ENCODE measurements at places on chromosomes 16 and 17.

GRCh38 chr17:76272541-76273444 is 7.6 kb downstream of the UBALD2 start:
- no peak for DNase-seq

- DNase-seq = no peak
These were observed 30.9 kb downstream of the LRRC36 start for GRCh38 chr16:67357561-67357960.

DNA sequence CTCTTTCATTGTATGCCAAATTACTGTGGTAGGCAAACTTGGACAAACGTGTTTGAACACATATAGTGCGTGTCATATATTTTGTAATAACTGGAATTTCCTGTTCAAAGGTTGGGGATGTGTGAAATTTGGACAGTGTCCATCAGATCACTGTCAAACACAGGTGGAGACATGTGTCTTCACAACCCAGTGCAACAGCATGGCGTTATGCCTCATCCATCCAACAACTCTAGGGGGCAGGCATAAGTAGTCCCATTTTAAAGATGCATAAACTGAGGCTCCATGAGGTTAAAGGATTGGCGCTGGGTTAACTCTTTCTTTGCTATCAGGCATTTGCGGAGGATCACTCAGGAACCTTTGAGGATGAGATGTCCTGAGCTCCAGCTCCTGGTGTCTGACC is 103.7 kb downstream of the RBFOX1 start:
- no peak for DNase-seq

GRCh38 chr16:12350945-12351344 is 374.4 kb downstream of the SNX29 start:
- no peak for DNase-seq

DNA sequence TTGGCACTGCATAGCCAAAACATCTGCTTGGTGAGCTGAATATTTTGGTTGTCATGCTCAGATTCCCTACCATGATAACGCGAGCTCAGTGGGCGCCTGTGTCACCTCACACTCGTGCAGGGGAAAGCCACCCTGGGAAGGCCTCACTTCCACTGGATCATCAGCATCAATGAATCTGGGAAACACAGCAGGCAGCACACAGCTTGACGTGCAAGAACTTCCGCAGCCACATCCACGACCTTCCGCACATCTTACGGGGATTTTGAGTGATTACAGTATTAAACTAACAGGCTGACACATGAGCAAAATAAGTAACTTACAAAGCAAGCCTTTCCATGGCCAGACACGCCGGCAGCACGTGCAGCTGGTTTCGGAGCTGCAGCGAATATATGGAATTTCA is 54.7 kb upstream of the FOXF1 start:
- no peak for DNase-seq

DNA sequence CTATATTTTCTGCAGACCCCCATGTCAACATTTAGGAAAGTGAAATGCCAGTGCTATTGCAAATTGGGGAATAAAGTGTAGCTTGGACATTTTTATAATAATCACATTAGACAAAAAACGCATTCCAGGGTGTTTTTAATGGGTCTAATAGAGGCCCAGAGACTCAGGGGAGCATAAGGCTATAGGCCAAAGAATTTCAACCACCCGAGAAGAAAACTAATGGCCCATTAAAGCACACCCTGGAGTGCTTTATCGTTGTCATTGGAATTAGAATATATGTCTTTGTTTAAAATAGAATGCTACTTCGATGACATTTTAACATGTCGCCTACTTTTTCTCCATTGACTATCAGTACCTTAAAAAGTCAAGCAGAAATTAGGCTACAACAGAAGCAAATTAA is 414.1 kb upstream of the CDH8 start:
- DNase-seq = no peak

- no peak for DNase-seq
These were observed 107.1 kb downstream of the VPS53 start for GRCh38 chr17:607361-608147.

- DNase-seq = no peak
These were observed 682.1 kb upstream of the SOX9 start for GRCh38 chr17:71438631-71439146.

DNA sequence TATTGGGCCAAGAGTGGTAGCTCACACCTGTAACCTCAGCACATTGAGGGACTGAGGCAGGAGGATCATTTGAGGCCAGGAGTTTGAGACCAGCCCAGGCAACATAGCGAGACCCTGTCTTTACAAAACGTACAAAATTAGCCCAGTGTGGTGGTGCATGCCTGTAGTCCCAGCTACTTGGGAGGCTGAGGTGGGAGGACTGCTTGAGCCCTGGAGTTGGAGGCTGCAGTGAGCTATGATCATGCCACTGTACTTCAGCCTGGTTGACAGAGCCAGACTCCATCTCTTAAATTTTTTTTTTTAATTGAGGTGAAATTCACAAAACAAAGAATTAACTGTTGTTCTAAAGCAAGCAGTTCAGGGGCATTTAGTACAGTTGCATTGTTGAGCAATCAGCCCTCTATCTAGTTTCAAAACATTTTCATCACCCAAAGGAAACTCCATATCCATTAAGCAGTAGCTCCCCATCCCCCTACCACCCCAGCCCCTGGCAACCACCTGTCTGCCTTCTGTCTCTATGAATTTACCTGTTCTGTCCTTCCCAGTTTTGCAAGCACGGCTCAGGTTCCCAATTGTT is 15.6 kb downstream of the SNX29 start:
- no peak for DNase-seq

- DNase-seq = no peak
These were observed 27.4 kb downstream of the USP43 start for GRCh38 chr17:9672691-9673090.

- DNase-seq = no peak
These were observed 259.4 kb upstream of the IRX3 start for GRCh38 chr16:54545854-54546511.

DNA sequence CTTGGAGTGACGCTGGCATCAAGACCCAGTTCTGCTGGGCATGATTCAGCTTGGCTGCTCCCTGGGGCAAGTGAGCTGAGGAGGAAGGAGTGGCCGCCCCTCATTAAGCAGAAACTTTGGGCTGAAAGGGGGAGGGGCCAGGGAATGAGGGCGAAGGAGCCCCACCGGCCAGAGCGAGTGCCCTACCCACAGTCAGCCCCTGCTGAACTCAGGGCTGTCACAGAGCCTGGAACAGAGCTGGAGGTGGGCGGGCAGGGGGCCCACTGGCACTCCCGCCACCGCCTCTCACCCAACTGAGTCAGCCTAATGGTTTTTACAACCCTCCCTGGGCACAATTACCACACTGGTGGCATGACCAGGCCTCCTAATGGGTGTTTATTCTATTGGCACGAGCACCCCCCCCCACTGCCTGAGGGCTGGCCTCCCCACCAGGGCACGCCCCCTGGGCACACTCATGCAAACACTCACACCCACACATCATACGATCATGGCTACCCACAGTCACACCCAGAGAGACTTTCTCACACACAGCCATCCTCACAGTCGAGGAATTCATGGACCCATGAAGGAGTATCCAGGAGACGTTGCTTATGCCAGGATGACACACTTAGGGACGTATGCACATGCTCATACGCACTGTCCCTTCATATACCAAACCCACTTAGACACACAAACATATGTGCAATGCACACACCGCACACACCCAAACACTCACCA is 19.2 kb downstream of the UNC119 start:
- no peak for DNase-seq

DNA sequence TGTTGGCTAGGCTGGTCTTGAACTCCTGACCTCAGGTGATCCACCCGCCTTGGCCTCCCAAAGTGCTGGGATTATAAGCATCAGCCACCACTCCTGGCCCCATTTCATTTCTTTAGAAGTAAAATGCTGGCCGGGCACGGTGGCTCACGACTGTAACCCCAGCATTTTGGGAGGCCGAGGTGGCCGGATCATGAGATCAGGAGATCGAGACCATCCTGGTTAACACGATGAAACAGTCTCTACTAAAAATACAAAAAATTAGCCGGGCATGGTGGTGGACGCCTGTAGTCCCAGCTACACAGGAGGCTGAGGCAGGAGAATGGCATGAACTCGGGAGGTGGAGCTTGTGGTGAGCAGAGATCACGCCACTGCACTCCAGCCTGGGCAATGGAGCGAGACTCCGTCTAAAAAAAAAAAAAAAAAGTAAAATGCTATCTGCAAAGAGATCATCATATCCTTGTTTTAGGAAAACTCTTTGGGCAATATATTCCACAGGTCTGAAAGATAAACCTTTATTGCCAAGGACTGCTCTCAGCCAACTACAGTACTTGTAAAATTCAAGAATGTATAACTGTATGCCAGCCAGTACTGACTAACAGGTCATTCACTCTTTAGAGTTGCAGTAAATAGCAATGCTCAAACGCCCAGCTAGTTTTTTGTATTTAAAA is 3.8 kb downstream of the GJC1 start:
- DNase-seq = no peak

All from amygdala (tissue), 56 donors.